Stimulated activated CD4-positive, alpha-beta T cell treated with anti-CD3 and anti-CD28 coated beads, TNF-alpha, amount 100 ng/mL, for 48 hours (primary cell): ENCODE measurements at places on chromosomes 16 and 17.

- no peak for DNase-seq
Observed at GRCh38 chr17:55965051-55965450, 188.2 kb upstream of the ANKFN1 start.

GRCh38 chr16:54094641-54095040, 191.9 kb downstream of the IRX3 start:
- no peak for DNase-seq

DNA sequence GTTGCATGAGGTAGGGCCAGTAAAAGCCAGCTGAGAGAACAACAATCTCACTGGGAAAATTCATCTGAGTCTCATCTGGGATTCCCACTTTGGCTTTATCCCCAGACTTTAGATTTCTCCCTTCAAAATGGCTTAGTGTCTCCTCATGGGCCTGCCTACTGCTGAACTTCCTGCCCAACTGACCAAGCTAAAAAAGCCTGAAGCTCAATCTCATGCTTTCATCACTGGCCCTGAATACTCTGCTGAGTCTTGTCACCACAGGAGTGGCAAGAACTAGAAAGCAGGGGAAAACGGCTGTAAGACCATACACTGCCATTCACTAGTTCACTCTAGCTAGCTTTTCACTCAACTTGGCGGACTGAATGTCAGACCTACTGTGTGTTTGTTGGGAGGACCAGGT, 96.4 kb upstream of the NOG start:
- DNase-seq: no peak

GRCh38 chr16:641326-642188, at the start of gene MCRIP2:
Gene MCRIP2, plus strand, starts transcription at chr16:641828. Its CDS starts 164 bp downstream, at chr16:641992.
- peak; percentile 71 for DNase-seq

GRCh38 chr16:65120831-65121721, 787 bp downstream of the CDH11 start:
- DNase-seq: no peak

DNA sequence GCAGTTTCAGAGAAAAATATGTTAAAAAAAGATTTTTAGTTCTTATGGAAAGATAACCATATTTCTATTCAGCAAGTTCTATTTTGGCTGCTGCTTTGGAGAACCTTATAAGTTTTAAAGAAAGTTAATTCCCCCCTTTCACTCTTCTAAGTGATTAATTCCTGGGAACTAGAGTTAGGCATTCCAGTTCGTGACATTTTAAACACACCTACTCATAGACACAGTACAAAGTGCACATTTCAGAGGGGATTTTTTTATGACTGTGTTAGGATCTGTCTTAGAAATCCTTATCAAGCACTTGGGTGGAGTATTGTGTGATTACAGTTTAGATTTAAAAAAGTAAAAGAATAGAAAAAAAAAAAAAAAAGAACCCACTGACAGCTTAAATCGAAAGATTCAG, 3.5 kb upstream of the CDH11 start:
- no peak for DNase-seq

GRCh38 chr17:28861393-28862203, 6.8 kb downstream of the ERAL1 start:
- no peak for DNase-seq

- DNase-seq: no peak
Observed at GRCh38 chr17:10031606-10032005, 126.5 kb upstream of the RCVRN start.
